Lung (tissue), 17 donors: ENCODE measurements at places on chromosomes 3 and 15.

DNA sequence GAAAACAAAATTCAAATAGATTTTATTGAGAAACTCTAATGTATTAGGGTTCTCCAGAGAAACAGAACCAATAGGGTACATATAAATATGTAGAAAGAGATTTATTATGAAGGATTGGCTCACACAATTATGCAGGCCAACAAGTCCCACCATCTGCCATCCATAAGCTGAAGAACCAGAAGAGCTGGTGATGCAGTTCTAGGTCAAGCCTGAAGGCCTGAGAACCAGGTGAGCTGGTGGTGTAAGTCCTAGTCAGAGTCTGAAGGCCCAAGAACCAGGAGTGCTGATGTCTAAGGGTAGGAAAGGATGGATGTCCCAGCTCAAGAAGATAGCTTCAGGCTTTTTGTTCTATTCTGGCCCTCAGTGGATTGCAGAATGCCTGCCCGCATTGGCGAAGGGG lies 2.6 kb upstream of the NFKBIZ start:
- no peak for DNase-seq

DNA sequence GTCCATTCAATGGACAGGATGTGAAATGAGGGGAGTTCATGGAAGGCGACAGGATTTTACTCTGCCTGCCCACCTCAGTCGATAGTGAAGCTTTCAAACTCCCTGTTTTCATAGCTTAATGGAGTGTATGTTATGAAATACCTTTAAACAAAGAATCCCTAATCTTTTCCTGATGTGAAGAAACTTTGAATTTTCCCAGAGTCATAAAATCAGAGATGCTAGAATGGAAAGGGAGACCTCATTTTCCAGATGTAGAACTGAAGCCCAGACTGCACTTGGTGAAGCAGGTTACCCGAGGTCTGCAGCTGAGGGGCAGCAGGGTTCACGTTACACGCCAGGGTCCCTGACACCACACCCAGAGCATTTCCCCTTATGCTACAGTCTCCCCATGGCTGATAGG lies 34.7 kb upstream of the LACTB start:
- no peak for DNase-seq

GRCh38 chr3:39870706-39871105 lies 61.3 kb downstream of the MYRIP start:
- DNase-seq: no peak

GRCh38 chr3:143608966-143609365 lies 239.3 kb downstream of the SLC9A9 start:
- no peak for DNase-seq

- DNase-seq: no peak
Measured at GRCh38 chr3:82814660-82815059, 1053.2 kb upstream of the GBE1 start.

- peak; percentile 81 for DNase-seq
Measured at GRCh38 chr3:72036899-72037298, 252.0 kb upstream of the PROK2 start.

DNA sequence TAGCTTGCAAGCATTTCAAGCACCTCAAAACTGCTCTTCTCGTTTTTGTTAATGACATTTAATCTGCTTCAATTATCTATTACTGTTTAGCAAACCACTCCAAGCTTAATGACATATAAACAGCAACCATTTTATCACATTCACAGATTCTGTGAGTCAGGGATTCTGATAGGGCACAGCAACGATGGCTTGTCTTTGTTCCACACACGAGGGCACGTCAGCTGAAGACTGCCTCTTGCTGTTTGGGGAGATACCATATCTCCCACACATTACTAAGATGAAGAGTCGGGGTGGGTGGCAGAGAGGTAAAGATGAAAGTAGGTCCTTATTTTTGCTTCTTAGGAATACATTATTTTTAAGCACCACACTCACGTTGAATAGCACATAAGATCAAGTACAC lies 19.3 kb downstream of the CPOX start:
- DNase-seq: no peak

GRCh38 chr3:130258532-130258952 lies 86.9 kb upstream of the COL6A5 start:
- peak; percentile 55 for DNase-seq

- no peak for DNase-seq
Measured at GRCh38 chr15:72173864-72174550, 23.6 kb downstream of the GRAMD2A start.

- DNase-seq: no peak
Measured at GRCh38 chr3:26964836-26965235, 342.3 kb downstream of the LRRC3B start.

DNA sequence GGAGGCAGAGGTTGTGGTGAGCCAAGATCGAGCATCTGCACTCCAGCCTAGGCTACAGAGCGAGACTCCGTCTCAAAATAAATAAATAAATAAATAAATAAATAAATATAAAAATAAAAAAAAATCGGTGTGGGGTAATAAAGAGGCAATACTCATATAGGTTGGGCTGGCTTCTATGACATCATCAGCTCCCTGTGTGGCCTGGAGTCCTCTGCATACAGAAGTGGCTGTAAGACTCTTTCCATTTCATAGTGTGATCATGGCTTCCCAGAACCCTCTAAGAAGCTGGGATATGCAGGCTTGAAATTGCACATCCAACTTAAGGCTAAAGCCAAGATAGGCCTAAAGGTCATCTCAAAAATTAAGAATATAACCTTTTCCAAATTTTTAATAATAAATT lies 101.6 kb downstream of the ZIC4 start:
- DNase-seq: no peak

DNA sequence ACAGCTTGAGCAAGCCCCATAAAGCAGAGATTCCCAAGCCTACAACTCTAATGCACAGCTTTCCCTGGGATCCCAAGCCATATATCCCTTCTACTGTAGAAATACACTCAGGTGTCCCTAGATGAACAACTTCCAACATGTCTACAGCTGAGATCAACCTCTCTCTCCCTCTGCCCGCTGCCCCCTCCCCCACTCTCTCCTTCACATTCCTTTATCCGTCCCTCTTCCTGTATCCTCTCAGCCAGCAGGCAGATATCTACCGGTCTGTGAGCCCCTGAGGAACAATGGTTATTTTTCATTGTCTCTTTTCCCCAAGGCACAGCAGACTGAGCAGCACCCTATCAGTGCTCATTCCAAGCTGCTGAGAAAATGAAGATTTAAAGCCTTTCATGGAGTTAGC lies 138.6 kb downstream of the SUCLG2 start:
- no peak for DNase-seq

GRCh38 chr3:189355481-189356201 lies 183.9 kb downstream of the TPRG1 start:
- DNase-seq: no peak

DNA sequence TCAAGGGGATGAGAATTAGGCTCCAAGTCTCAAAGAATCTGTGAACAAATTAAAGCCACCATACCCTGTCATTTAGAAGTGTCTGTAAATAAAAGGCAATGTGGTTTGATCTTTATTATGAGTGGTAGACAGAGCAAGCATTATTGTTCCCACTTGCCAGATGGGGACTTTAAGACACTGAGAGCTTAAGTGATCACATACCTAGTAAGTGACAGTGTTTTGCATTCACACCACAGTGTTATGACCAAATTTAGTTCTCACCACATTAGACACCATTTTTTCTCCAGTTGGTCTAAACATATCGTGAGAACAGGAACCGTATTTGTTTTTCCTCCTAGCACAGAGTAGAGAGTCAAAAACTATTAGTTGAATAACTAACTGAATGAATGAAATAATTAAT lies 13.2 kb upstream of the ZBED2 start:
- DNase-seq: no peak
